ENCODE measurements at places on chromosomes 2 and 18.

- DNase-seq = no peak
Measured at GRCh38 chr2:17515652-17516051, 2.6 kb downstream of the RAD51AP2 start.

DNA sequence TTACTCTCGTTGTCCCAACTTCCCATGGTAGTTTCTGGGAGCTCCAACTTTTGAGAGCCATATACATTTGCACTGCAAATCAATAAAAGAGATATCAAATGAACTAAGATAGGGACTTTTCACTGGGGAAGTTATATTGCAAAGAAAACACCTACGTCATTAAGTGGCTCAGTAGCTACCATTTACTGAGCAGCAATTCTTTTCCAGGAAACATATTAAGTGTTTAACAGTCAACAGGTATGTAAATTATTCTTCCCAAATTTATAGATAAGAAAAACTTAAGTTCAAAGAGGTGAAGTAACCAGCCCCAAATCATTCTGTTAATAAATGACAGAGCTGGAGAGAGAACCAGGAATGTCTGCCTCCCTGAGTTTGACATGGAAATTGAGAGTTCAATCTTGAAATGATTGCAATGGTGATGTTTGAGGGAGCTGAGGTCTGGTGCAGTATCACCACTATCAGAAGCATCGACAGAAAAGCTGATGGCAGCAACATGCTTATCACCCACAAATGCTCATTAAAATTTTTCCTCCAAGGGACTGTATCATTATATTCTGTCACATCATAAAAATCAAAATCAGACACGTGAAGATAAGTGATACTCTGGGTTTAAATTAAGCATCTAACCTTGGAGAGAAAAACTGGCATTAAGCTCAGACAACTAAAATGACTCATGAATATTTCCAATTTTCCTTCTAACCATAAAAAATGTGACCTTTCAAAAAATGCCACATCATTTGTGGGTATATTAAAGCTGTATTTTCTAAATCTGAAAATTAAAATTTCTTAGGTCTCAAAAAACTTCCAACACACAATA, 43.4 kb downstream of the GAREM1 start:
- DNase-seq = no peak

DNA sequence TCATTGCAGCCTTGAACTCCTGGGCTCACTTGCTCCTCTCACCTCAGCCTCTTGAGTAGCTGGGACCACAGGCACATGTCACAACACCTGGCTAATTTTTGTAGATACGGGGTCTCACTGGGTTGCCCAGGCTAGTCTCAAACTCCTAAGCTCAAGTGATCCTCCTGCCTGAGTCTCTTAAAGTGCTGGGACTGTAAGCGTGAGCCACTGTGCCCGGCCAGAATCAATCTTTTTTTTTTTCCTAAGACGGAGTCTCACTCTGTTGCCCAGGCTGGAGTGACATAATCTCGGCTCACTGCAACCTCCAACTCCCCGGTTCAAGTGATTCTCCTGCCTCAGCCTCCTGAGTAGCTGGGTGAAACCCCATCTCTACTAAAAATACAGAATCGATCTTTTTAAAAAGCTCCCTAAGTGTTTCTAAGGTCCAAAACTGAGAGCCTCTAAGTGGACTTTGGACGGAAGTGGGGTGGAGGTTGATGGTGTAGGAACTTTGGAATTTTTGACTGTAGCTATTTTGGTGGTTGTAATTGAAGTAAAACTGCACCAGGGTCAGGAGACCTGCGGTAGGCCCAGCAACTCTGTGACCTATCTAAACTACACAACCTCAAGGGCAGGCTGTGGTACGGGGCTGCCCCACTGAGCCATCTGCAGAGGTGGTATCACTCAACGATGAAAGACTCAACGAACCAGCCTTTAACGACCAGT, 82.9 kb downstream of the POLR1A start:
- DNase-seq = no peak

GRCh38 chr18:78984941-78985784, 5.5 kb downstream of the SALL3 start:
- no peak for DNase-seq

- no peak for DNase-seq
Measured at GRCh38 chr18:59650266-59650820, 46.9 kb downstream of the CCBE1 start.

- no peak for DNase-seq
Measured at GRCh38 chr2:60456115-60456770, 97.2 kb downstream of the BCL11A start.

DNA sequence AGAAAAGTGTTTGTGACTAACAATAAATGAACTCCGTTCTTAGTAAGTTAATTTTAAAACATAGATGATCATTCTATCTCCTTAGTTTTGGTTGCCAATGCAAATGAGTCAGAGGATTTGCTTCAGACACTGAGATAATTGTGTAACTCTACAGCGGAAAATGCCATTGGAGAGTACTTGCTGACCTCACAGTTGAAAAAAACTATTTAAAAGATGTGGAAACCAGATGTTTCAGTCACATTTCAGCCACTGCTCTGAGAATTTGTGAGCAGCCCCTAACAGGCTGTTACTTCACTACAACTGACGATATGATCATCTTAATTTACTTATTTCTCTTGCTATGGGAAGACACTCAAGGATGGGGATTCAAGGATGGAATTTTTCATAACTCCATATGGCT, at the start of gene TNFAIP6:
Gene TNFAIP6, plus strand, starts transcription at position 234 of the 400 bp plus-strand sequence. Its CDS starts 75 bp downstream, at position 309.
- no peak for DNase-seq

DNA sequence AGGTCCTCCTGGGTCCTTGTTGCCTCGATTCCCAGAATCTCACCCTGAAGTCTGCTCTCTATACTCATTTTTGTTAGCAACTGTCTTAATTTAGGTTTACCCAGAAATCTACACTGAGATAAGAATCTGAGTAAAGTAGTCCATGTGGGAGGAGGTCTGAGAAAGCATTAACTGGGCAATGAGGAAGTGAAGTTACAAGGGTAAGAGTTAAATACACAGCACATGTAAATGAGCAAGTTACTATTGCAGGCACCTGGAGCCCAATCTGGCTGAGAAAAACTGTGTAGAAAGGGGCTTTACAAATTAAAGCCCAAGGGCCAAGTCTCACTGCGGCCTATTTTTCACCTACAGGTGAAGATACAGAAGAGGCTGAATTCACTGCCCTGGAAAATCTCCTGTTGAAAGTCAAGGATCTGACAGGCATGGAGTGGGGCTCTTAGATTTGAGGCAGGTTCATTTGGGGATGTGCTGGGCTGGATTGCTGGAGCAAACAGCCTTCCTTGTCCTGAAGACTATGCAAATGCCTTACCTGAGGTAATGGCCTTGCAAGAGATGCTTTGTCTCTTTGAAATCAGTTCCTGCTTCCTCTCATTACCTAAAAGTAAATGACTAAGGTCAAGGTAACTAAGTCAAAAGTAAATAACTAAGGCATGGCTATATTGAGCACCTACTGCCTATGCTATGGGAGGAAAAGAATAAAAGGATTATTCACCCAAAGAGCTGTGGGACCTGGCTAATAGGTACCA, 84.4 kb upstream of the DYNAP start:
- DNase-seq = no peak

DNA sequence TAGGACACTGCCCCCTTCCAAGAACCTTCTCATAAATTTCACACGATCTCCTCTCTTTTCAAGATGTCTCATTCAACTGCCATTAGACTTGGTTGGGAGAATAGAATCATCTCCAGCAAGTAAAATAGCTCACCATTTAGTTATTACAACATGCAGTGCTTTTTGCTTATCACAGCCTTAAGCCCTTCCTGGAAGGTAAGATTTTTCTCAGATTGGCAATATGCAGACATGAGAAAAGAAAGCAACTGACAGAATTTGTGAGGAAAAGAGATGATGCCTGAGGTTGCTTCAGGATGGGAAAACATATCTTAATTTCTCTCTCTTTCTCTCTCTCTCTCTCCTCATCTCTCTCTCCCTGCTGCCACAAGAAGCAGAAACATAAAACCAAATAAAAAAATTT, 855.1 kb upstream of the ACVR2A start:
- no peak for DNase-seq

GRCh38 chr2:20942646-20943125, 101.2 kb downstream of the APOB start:
- no peak for DNase-seq

- no peak for DNase-seq
Measured at GRCh38 chr2:6441800-6442199, 423.9 kb downstream of the CMPK2 start.

GRCh38 chr2:180360283-180360618, 353.2 kb upstream of the CWC22 start:
- DNase-seq = no peak

DNA sequence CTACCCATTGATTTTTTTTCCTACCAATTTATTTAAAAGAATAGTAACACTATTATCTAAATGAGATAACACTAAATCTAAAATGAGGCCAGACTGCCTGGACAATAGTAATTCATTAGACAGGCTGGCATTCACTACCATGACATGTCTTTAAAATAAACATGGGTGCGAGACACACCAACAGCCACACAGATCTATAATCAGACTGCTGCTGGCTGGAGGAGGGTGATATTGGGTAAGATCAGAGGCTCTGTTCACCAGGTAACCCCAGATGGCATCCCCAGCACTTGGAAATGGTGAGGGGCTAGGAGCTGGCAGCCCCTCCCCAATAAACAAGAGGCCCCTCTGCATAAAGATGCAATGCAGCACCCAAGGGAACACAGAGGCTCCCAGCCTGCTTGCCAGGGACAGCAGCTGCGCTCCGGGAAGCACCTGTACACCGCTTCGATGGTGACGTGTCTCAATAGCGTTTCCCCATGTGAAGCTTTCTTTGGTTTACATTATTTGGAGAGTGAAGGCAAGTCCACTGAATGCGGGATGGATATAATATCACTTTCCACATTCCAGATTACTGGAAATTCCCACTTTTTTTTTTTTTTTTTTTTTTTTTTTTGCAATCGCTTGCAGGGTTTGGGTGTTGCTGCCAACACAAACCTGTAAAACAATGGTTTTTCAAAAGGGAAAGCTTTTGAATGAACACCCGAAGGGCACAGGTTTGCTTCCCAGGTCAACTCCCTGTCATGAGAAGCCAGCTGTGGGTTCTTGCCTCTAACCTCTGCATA, 159.0 kb downstream of the ZNF516 start:
- no peak for DNase-seq

DNA sequence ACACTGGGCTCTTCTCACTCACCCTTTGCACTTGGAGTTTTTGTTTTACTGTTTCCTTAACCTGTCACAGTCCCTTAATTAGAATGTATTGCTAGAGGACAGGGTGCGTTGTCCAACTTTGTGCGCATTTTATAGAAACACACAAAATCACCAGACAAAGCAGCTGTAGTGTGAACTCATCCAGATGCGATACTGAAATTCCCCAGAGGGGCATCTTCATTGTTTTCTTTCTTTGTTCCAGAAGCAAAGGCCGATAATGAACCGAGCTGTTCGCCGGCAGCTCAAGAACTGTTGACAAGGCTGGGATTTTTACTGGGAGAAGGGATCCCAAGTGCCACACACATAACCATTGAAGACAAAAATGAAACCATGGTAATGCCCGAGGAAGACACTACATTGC, 137.6 kb downstream of the WDSUB1 start:
- no peak for DNase-seq

DNA sequence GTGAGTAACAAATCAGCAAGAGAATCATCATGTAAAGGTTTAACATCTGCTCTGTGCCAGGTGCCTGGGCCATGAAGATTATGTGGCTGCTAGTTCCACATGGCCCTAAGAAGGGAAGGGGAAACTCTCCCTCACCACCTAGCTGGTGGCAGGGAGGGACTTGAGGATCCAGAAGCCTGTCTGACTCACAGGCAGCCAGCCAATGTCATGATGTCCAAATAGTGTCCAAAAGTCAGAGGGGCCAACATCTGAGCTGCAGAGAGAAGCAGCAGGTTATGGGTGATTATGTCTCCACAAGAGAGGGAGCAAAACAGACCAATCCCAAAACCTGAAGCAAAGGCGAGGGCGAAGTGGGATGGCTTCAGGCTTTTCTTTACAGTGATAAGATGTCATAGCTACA, 61.9 kb upstream of the SPP2 start:
- DNase-seq = no peak

DNA sequence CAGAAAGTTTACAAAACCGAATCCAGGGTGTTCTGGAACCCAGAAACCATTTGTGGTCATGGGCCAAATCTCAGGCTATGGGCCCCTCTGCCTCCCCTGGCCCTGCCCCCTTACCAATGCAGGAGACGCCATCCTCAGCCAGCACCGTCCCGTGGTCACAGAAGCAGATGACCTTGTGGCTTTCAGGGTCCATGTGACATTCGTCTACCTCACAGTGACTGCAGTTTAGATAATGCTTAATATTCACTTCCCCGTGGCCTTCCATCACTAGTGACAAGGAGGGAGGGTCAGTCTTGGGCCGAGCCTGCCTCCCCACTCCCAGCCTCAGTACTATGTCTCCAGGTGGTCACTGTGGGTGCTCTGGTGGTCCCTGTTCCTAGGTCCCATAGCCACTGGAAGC, 111.6 kb downstream of the CLIP4 start:
- no peak for DNase-seq

DNA sequence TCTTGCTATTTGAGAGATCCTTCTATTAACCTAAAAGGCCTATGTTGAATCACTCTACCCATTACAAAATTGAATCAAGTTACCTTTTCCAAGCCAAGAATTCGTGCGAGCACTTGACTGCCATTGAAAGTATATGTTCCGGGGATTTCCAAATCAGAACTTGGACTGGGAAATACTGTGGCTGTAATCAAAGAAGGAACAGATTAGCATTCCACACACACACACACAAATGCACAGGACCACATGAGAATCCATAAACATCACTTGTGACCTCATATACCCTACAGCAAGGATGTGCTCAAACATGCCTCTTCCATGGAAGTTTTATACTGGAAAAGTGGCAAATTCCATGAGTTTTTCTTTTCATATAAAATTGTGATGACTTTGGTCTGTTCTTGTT, 86.0 kb downstream of the ABCA12 start:
- DNase-seq = no peak

- DNase-seq = no peak
Measured at GRCh38 chr2:156891609-156892008, 365.9 kb upstream of the GALNT5 start.

DNA sequence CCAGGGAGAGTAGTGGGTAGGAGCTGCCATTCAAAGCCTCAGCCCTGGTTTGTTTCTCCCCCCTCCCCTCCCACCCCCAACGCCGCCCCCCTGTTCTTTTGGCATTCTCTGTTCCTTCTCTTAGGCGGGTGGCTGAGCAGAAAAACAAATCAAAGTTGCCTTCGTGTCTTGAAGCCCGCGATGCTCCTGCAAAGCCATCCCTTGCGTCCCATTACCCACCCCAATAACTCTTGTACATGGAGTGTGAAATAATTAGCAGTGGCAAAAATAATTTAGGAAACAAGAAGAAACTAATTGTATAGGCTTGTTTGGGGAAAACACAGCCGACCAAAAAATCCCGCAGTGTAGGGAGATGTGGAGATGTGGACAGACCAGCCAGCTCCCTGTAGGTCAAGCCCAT, 59.6 kb downstream of the CELF4 start:
- no peak for DNase-seq
